GM04504 (cell line): ENCODE measurements at places on chromosomes 3 and 15.

GRCh38 chr3:85790445-85791030, 831.7 kb downstream of the CADM2 start:
- no peak for DNase-seq

DNA sequence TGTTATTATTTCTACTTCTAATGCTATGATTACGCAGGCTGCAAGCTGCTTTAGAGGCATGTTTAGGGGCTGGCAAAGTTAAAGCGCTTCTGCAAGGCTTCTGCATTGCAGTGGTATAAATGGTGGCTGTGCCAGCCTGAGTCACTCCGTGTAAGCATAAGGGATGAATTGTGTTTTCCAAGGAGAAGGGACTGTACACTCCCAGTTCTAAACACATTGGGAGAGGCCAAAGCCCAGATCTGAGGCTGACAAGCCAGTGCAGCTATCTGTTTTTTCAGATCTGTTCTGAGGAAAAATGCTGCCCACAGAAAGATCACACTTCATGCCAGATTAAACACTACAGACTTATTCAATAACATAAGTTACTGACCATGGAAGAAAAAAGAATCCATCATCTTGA, 83.8 kb downstream of the PRICKLE2 start:
- no peak for DNase-seq

- DNase-seq = no peak
Observed at GRCh38 chr3:125108833-125109535, 53.2 kb upstream of the HEG1 start.

DNA sequence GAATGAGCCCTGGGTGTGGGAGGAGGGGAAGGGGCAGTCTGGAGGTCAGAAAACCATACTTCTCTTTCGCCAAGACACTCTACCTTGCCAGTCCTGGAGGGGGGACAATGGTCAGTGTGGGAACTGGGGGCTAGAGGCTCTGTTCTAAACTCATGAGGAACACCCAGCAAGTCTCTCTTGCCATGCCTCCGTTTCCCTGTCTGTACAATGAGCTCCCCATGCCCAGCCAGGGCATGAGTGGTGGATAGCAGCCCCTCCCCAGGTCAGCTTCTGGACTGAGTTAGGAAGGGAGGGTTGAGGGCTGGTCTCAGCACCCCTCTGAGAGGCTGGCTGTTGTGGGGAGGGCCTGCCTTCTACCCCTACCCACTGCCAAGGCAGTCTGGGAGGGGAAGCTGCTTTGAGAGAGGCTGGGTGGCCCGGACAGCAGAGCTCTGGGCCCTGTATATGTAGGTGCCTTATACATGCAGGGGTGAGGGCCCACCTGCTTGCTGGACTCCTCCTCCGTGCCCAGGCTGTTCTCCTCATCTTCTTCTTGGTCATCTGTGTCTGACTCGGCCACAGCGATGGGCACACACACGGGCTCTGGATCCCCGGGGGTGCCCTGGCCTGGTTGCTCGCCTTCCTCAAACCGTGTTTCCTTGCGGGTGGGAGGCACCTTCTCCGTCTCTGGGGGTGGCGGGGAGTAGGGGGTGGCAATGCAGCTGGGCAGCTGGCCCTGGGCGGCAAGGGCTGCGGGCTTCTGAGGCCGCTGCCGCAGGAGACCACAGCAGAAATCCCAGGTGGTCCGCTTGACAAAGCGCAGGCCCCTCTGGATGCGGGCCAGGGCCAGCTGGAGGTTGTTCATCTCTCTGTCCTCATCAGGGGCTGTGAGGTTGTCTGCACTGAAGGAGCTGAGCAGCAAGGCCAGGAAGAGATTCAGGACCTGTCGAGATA, 68.8 kb downstream of the SCN5A start:
- no peak for DNase-seq

- DNase-seq = no peak
Observed at GRCh38 chr15:57797110-57797509, 90.6 kb downstream of the POLR2M start.
